Breast epithelium (tissue), 4 donors: ENCODE measurements at places on chromosomes 7 and 10.

GRCh38 chr10:124095096-124095495 is 1.7 kb upstream of the CHST15 start:
- H3K36me3 ChIP-seq: no peaks in the 10 kb centered on the region
- H3K27me3 ChIP-seq: no peaks in the 10 kb centered on the region
- DNase-seq: no peak
- no peak overlapping the region for H3K27ac ChIP-seq

DNA sequence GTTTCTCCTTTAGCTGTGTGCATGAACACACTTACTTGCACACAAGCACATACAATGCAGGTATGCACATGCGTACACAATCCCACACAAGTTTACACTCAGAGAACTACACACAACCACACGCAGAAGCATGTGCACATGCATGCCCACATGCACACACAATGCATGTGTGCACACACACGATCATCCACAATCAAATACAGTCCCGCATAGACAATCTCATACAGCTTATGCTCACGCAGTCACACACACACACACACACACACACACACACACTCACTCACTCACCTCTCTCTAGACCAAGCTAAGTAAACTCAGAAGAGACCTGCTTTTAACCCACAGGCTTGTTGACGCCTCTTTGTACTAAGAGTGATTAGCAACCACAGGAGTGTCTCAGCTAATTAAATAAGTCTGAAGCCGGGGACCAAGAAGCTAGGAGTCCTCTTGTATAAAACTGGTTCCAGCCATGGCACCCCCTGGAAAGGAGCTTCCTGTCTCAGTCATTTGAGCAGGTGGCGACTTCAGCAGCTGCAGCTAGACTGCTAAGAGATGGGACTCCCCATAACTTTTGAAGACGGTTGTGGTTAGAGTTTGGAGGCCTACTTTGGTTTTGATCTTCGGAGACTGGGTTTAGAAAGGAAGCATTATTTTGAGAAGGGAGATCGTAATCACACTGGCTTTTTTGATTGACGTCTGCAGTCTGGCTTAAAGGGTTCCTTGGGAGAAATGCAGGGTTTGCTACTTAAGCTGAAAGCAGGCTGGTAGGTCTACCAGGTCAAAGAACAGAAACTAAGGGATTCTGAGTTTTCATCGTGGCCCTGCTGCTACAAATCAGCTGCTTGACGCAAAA is 82.3 kb upstream of the ADRB1 start:
- no peak overlapping the region for H3K4me3 ChIP-seq
- H3K27ac ChIP-seq: no peak overlapping the region
- no peaks in the 10 kb centered on the region for H3K27me3 ChIP-seq
- no peaks in the 10 kb centered on the region for H3K36me3 ChIP-seq
- DNase-seq: no peak
- H3K4me1 ChIP-seq: no peaks in the 10 kb centered on the region

- H3K36me3 ChIP-seq: no peaks in the 10 kb centered on the region
- H3K4me1 ChIP-seq: no peaks in the 10 kb centered on the region
- no peak overlapping the region for H3K4me3 ChIP-seq
- no peaks in the 10 kb centered on the region for H3K27me3 ChIP-seq
- no peak for DNase-seq
- no peak overlapping the region for H3K27ac ChIP-seq
These were observed 369.0 kb downstream of the MAGI2 start for GRCh38 chr7:79084423-79084822.

GRCh38 chr10:122435212-122435827 is 19.1 kb upstream of the ARMS2 start:
- H3K4me1 ChIP-seq: no peaks in the 10 kb centered on the region
- no peaks in the 10 kb centered on the region for H3K36me3 ChIP-seq
- DNase-seq: no peak
- no peaks in the 10 kb centered on the region for H3K27me3 ChIP-seq
- H3K4me3 ChIP-seq: no peak overlapping the region

GRCh38 chr7:70619130-70619529 is 512.8 kb upstream of the GALNT17 start:
- H3K27me3 ChIP-seq: no peaks in the 10 kb centered on the region
- H3K27ac ChIP-seq: no peak overlapping the region
- H3K4me1 ChIP-seq: no peaks in the 10 kb centered on the region
- no peak for DNase-seq

DNA sequence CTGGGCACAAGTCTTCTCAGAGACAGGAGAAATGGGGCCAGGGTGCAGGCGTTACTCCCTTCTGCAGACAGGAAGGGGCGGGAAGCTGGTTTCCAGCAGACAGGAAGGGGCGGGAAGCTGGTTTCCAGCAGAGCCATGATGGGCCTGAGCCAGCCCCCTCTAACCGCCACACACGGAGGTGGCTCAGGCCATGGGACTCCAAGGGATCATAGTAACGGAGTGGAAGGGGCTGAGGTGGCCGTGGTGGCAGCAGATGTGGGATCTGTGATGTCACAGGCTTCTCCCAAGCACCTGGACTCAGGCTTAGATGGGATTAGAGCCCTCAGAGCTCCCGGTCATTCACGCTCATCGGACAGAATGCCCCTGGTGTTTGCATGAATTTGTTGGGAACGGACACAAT is 177.8 kb downstream of the USP6NL start:
- no peak overlapping the region for H3K27ac ChIP-seq
- no peaks in the 10 kb centered on the region for H3K4me1 ChIP-seq
- DNase-seq: no peak
- H3K4me3 ChIP-seq: no peak overlapping the region
- no peaks in the 10 kb centered on the region for H3K27me3 ChIP-seq

DNA sequence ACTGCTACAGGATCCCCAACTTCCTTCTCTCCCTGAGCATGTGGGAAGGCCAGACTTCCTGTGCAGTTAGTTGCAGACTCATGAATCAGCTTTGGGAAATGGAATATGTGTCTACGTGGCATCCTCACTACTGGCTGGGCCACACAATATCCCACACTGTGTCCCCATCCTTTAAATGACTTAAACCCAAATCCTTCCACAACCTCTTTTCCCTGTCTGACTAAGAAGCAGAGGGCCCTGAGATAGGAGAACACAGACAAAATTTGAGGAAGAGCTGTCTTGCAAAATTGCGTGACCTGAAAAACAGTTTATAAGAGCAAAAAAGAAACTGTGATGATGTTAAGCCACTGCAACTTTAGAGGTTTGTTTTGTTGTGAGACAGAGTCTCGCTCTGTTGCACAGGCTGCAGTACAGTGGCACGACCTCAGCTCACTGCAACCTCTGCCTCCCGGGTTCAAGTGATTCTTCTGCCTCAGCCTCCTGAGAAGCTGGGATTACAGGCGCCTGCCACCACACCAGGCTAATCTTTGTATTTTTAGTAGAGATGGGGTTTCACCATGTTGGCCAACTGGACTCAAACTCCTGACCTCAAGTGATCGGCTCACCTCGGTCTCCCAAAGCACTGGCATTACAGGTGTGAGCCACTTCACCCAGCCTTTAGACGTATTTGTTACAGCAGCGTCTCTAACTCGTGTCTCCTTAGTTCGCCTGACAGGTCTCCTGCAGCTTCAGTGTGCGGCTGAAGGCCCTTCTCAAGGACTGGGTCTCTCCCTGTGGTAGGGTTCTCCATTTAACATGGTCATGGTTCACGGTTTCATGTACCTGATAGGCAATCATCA is 46.9 kb upstream of the SFMBT2 start:
- H3K4me1 ChIP-seq: no peaks in the 10 kb centered on the region
- no peaks in the 10 kb centered on the region for H3K27me3 ChIP-seq
- no peak for DNase-seq
- H3K4me3 ChIP-seq: no peak overlapping the region

GRCh38 chr10:119024882-119025281 is 4.6 kb upstream of the NANOS1 start:
- H3K4me3 ChIP-seq: no peak overlapping the region
- peaks cover 21% of the 10 kb centered on the region for H3K4me1 ChIP-seq
- peak overlapping the region; percentile 79 for H3K27ac ChIP-seq

DNA sequence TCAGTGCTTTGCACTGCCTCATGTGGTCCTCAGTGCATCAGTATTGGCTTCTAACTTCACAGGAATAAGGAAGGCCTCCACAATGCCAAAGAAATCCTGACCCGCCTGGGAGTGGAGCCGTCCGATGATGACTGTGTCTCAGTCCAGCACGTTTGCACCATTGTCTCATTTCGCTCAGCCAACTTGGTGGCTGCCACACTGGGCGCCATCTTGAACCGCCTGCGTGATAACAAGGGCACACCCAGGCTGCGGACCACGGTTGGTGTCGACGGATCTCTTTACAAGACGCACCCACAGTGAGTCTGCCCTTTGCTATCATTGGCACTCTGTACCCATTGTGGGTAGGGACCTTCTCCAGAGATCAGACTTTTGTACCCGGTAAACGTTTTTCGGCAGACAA is 36.9 kb downstream of the TACR2 start:
- H3K27me3 ChIP-seq: no peaks in the 10 kb centered on the region
- H3K4me3 ChIP-seq: no peak overlapping the region
- no peak overlapping the region for H3K27ac ChIP-seq
- H3K4me1 ChIP-seq: peaks cover 12% of the 10 kb centered on the region
- no peaks in the 10 kb centered on the region for H3K36me3 ChIP-seq
- no peak for DNase-seq

DNA sequence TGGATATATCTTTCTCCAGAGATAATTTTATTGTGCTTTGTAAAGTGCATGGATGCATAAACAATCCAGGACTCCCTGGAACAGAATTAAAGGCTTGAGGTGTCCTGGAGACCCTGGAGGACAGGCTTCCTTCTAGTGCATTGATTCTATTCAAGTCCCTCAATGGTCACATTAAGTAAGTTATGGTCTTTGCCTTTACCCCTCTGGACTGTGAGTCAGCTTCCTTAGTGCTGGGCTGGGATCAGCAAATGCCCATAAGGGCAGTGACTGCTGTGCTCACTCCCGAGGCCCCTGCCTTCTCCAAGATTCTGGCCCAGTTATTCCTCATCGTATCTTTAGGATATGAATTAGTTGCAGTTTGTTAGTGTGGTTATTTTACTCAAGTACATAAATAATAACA is 178.7 kb upstream of the PRSS58 start:
- no peaks in the 10 kb centered on the region for H3K4me1 ChIP-seq
- no peaks in the 10 kb centered on the region for H3K27me3 ChIP-seq
- DNase-seq: no peak
- no peak overlapping the region for H3K4me3 ChIP-seq
- no peak overlapping the region for H3K27ac ChIP-seq

DNA sequence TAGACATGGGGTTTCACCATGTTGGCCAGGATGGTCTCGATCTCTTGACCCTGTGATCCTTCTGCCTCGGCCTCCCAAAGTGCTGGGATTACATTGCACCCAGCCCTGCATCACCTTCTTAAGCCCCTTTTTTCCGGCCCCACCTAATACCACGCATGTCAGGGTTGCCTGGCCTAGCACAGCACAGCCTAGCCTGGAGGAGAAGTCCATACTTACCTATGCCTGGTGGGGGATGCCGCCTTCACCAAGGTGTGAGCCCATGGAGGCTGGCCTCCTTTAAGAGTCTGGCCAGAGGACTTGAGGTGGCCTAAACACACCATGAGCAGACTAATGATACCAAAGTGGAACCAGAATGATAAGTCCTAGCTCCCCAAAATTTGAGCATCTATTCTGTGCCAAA is 22.0 kb upstream of the CUX1 start:
- H3K36me3 ChIP-seq: no peaks in the 10 kb centered on the region
- no peak overlapping the region for H3K4me3 ChIP-seq
- H3K4me1 ChIP-seq: no peaks in the 10 kb centered on the region

DNA sequence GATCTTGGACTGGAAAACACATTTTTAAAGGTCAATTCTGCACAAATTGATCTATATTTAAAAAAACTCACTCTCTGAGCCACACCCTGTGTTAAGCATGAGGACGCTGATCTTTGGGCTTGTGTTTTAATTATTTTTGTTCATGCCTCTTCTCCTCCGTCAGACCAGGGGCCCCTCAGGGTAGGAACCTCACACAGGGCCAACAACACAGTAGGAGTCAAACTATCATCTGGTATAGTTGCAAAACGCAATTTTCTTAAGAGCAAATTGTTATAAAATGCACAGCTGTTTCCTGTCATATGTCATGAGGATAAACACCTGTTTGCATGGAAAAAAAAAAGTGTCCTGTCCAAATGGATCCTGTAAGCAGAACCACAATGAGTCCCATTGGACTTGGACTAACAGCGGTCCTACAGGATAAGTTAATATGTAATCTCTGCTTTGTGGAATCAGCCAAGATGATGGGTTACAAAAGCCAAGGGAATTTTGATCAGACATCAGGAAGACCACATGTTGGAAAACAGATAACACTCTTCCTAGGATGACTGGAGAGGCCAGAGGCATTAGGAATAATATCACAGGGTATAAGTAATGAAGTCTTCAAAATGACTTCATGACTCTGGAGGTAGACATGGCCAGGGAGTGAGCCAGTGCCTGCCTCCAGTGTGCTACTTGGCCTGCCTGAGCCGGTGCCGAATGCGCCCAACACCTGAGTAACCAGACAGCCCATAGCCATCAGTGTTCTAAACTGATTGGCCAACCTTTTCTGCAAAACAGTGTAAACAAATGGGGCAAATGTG is 184.9 kb upstream of the ADCY1 start:
- no peak overlapping the region for H3K27ac ChIP-seq
- no peaks in the 10 kb centered on the region for H3K4me1 ChIP-seq
- no peak for DNase-seq
- H3K36me3 ChIP-seq: no peaks in the 10 kb centered on the region
- H3K4me3 ChIP-seq: no peak overlapping the region

DNA sequence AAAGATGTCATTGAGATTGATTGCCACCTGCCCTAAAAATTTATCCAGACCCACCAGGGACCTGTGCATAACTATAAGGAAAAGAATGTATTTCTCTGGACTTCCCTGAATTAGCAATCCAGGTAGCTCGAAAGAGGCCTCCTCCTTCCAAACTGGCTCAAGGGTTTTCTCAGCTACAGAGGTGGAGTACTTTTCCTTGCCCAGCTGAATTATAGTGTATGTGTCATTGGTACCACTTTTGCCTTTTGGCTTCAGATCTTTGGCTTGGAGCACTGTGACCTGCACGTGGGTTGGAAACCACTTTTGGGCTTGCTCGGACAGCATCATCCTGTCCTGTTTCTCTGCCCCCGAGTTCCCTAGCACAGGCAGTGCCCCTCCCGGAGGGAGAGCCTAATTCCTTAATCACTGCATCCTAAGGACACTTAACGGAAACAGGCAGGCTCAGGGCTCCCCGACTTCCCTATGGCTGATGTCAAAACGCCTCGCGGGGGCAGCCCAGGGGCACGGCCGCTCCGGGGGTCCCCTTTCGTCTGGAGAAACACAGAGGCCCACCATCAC is 825 bp downstream of the RAB11FIP2 start:
- H3K36me3 ChIP-seq: no peaks in the 10 kb centered on the region
- no peaks in the 10 kb centered on the region for H3K4me1 ChIP-seq
- H3K4me3 ChIP-seq: peak overlapping the region; percentile 92
- DNase-seq: peak; percentile 51

DNA sequence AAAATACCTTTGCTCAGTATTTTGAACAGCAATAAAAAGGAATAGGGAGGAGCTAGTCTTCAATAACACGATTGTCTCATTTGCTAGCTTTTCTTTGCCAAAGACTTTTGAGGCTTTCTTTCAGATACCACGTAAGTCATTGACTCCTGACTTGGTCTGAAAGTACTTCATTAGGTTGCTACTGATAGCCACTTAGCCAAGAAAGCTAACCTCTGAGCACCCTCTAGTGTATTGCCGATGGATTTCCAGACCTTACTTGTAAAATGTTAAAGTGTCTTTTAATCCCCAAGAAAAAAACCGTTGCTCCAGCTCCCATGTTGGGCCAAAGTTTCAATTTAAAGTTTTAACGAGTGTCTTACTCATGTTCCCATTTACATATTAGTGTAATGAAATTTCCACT is 63.4 kb upstream of the STRIP2 start:
- no peak overlapping the region for H3K4me3 ChIP-seq
- H3K27ac ChIP-seq: no peak overlapping the region
- H3K4me1 ChIP-seq: no peaks in the 10 kb centered on the region

GRCh38 chr7:22094413-22095342 is 149.0 kb upstream of the CDCA7L start:
- no peak overlapping the region for H3K27ac ChIP-seq
- no peak overlapping the region for H3K4me3 ChIP-seq
- no peaks in the 10 kb centered on the region for H3K27me3 ChIP-seq
- H3K4me1 ChIP-seq: no peaks in the 10 kb centered on the region
- DNase-seq: no peak
